Fibroblast of skin of left biceps (primary cell): ENCODE measurements at places on chromosomes 5 and 9.
A peak's percentile ranks its signal among the peaks of the same experiment; 100 is the strongest.

GRCh38 chr9:976943-977837 is 735 bp downstream of the DMRT3 start:
- no peak for DNase-seq

GRCh38 chr5:178058321-178059012 is 54.9 kb upstream of the N4BP3 start:
- DNase-seq: no peak

DNA sequence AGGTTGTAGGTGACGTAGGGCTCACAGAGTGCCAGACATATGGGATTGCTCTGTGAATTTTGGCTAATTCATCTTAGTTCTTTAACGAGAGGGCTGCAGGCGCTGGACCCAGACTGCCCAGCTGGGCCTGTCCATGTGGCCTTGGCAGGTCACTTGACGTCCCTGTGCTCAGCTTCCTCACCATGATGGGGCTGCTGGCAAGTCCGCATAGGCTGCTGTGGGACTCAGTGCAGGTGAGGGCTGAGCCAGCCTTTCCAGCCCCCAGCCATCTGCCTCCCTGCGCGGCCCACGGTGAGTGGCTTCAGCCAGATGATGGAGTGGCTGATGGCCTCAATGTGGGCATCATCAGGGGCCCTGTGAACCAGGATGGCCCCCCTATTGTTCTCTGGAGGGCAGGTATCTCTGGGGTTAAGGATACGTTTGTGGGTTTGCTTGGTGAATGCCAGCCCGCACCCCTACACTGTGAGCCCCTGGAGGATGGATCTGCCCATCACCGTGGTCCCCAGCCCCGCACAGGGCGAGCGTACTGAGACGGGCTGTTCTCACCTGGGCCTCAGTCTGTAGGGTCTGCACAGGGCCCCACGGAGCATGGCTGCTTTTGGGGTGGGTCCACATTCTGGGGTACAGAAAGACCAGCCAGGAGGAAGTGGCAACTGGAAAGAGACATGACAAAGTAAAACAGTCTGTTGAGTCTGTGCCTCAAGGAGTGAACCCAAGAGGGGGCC is 3.7 kb downstream of the CARD19 start:
- no peak for DNase-seq

DNA sequence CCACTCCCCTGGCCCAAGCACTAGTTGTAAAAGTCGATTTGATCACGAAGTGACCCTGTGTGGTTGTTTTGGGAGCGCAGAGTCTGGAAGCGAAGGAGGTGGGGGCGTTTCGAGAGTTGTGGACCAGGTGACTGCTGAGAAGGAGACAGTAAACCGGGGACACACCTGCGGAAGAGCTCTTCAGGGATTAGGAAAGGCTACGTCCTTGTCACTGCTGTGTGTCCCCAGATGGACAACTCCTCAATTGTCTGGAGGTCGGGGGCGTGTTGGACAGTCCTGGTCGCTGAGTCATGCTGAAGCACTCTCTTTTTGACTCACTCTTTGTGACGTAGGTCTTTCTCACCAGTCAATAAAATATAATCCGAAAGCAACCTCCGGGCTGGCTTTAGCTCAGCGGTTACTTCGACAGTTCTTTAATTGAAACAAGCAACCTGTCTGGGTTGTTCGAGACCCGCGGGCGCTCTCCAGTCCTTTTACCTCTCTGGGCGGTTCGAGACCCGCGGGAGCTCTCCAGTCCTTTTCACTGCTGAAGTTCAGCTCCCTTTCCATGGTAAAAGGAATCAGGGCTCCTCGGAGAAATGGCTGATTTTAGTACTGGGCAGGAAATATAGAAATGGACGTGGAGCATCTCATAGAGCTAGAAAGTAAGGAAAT is 10.8 kb downstream of the ZMAT2 start:
- DNase-seq: peak; percentile 95

GRCh38 chr5:108623826-108624225 is 123.9 kb upstream of the FER start:
- no peak for DNase-seq

GRCh38 chr5:142659405-142659804 is 26.5 kb downstream of the FGF1 start:
- DNase-seq: no peak

GRCh38 chr5:6504677-6505415 is 56.2 kb downstream of the UBE2QL1 start:
- DNase-seq: peak; percentile 6

- no peak for DNase-seq
Observed at GRCh38 chr5:72586788-72587530, 79.7 kb upstream of the ZNF366 start.

DNA sequence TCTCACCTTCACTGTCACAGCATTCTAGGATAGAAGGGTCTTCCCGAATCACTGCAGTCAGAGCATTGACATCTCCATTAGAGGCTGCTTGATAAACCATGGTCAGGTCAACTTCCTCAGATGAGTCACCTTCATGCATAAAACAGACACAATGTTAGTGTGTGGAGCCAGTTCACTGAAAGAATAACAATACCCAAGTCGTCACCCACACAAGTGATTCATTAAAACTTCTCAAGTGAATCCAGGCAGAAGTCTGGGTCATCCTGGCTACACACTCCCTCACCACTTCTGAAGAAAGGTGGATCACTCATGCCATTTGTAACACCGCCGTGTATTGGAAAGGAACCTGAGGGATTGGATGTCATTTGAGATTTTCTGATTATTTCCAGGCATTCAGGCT is 49.6 kb downstream of the ANKRD55 start:
- DNase-seq: peak; percentile 38

DNA sequence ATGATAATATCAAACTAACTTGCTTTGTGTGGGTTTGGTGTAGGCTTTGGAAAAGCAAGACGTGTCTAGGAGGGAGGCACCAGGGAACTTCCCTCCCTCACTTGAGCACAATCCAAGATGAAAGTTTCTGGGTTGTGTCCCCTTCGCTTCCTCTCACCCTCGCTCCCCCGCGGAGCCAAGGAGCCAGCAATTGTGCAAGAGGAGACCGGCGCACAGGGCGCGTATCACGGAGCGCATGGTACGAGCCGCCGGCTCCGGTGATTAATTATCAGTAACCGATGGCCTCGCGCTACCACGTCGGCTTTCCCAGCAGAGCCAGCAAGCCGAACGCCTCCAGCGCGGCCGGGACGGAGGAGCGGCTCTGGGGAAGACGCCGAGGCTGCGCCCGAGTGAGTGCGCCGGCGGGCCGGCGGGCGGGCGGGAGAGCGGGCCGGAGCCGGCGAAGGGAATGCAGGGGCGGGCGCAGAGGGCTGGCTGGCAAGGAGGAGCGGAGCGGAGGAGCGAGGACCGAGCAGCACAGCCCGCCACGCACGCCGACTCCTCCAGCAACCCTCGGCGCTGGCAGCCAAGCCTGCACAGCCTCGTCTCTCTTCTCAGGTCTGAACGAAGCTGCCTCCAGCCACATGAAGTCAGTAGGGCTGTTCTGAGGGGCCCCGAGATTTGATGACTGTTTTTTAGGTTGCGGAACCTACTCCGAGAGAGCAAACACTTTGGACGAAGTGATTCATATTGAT is 143.6 kb downstream of the BNC2 start:
- peak; percentile 75 for DNase-seq

GRCh38 chr5:176547802-176548201 is 1.3 kb upstream of the CDHR2 start:
- no peak for DNase-seq

DNA sequence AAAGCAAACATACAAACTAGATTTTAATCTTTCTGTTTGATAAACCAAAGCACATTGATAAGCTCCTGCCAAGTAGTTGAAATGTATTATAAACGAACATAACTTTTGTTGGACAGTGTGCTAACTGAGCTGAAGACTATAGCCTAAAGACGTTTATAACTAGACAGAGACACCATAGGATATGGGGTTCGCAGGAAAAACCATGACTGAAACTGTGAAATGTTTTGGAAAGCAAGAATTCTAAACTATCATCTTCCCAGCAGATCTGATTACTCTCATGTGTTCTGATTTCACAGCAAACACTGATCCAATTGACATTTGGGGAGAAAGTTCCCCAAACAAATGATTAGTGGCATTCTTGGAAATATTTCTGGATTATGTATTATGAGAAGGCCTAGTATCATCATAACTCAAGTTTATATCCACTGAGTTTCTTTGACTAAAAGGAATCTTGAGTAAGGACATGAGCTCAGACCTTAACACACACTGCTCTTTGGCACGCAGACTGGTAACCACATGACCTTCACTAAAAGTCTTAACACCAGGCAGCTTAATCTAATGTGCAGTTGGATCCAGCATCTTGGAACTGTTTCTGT is 375.2 kb downstream of the ZNF608 start:
- DNase-seq: no peak

DNA sequence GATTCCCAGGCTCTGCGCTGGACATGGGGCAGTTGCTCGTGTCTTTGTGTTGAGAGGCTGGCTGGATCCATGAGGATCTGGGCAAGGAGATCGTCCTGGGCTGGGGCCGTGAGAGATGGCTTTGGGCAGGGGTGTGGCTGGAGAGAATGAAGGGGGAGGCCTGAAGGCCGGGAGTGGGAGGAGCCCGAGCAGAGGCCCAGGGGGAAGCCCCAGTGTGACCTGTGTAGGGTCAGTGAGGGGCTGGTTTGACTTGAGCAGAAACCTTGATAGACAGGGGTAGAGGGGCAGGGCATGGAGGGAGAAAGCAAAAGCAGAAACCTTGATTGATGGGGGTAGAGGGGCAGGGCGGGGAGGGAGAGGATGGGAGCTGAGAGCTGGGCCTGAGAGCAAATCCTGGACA is 54.4 kb upstream of the ASS1 start:
- no peak for DNase-seq
